ENCODE measurements at places on chromosomes 7 and 10. TPM values are rescaled to one million over a fixed set of nuclear protein-coding genes. Genes with fewer than 3 reads are reported as not detected.
A peak's percentile ranks its signal among the peaks of the same experiment; 100 is the strongest.

The GPR15LG gene
- not detected for total RNA-seq

The FXYD4 gene
- not detected for total RNA-seq

The DPYSL4 gene
- 2.2 TPM for total RNA-seq

The SGCE gene
- total RNA-seq, result not detected

The RHOBTB1 gene
- total RNA-seq, result 0.05 TPM

The GPNMB gene
- total RNA-seq, result 0.29 TPM

DNA sequence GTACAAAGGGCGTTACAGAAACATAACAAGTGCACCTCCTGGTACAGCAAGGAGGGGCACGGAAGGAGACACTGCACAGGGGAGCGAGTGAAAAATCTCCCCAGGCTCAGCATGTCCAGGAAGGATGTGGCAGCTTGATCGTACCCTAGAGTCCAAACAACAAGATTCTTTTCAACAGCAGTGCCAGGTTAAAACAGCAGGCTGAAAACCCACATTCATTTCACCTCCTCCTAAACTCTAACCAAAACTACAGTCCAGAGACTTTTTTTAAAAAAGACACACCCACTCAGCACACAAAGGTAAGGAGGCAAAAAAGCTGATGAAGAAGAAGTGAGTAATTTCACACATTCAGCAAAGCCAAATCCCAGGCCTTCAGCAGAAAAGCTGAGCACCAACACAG is 138.8 kb downstream of the SFMBT2 start:
- H3K4me1 ChIP-seq, result peaks cover 71% of the 10 kb centered on the region
- H3K27me3 ChIP-seq, result no peaks in the 10 kb centered on the region
- peak overlapping the region; percentile 79 for H3K27ac ChIP-seq

DNA sequence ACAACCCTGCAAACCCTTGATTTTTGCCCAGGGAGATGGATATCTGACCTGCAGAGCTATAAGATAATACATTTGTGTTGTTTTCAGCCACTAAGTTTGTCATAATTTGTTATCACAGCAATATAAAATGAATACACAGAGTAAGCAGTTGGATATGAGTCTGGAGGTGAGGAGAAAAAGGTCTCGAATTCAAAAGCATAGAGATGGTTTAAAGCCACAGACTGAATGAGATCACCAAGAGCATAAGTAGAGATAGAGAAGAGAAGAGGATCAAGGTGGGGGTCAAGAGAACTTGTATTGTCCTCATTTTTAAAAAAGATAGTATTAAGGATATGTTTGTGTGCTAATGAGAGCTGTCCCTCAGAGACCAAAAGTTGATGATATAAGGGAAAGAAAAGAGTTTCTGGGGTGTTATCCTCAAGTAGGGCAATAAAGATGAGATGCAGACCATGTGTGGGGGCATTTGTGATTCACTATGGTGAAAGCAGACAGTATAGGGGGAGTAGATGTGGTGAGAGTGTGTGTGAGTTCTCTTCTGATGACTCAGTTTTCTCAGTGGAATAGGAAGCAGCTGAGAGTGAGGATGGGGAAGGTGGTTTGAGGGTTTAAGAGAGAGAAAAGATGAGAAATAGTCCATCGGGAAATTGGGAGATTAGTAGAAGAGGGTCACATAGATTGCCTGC is 25.8 kb upstream of the PCGF5 start:
- H3K4me1 ChIP-seq, result peaks cover 61% of the 10 kb centered on the region
- H3K27me3 ChIP-seq, result no peaks in the 10 kb centered on the region
- H3K4me3 ChIP-seq, result no peak overlapping the region
- peaks cover 12% of the 10 kb centered on the region for H3K36me3 ChIP-seq

DNA sequence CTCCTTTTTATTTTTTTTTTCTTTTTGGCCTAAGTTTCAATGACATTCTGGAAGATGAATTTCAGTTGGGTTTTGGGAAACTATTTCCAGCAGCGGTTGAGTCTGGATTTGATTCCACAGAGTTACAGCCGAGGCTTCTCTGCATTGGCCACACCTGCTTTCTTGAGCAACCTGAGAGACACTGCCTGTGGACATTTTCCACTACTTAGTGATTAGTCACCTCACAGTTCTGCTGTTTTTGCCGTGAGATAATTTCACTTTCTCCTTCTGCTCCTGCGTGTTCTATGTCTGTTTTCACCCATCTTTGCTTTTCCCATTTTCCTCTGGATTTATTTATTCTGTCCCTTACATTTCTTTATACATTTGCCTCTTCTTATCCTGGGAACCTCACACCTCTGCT is 243.0 kb downstream of the BICC1 start:
- H3K36me3 ChIP-seq, result no peaks in the 10 kb centered on the region
- no peak overlapping the region for H3K4me3 ChIP-seq
- DNase-seq, result no peak
- H3K27me3 ChIP-seq, result peaks cover 3% of the 10 kb centered on the region
- H3K4me1 ChIP-seq, result no peaks in the 10 kb centered on the region

DNA sequence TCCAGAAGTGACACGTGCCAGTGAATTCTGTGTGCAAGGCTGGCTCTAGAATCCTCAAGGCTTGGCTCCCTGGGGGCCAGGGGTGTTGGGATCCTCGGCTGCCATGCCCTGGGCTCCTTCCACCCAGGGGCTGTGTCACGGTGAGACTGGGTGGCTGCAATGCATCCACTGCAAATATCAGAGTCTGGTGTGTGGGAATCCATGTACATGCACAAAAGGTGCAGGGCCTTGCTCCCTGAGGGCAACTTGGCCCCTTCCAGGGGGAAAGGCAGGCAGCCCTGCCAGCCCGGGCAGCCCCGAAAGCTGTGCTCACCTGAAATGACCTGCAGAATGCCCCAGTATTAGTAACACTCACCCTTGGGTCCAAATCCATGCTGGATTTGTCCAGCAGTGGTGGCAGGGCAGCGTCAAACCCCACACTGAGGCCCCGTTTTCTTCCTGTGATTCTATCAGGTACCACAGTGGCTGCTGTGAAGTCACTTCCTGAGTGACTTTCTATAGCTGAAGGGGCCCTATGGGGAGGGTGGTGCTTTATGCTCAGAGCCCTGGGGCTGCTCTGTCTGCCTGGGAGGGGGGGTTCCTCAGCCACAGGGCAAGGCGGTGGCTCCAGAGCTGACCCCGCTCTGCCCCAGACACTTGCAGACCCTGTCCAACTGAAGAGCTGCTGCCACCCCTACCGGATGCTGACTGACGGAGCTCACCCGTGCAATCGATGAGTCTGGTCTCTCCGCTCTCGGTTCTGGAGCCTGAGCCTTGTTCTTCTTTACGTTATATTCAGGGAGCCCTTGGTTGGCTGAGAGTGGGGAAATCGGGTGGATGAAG is 317.7 kb downstream of the GLRX3 start:
- no peak overlapping the region for H3K4me3 ChIP-seq
- H3K4me1 ChIP-seq, result no peaks in the 10 kb centered on the region
- no peak overlapping the region for H3K27ac ChIP-seq
- no peak for DNase-seq

- H3K27me3 ChIP-seq, result no peaks in the 10 kb centered on the region
- no peak for DNase-seq
- no peaks in the 10 kb centered on the region for H3K4me1 ChIP-seq
- no peak overlapping the region for H3K27ac ChIP-seq
- no peaks in the 10 kb centered on the region for H3K36me3 ChIP-seq
- H3K4me3 ChIP-seq, result no peak overlapping the region
Observed at GRCh38 chr7:12951397-12951801, 264.0 kb downstream of the ARL4A start.

GRCh38 chr10:88851706-88852105 is at the start of gene ANKRD22:
TSS of gene ANKRD22 (minus strand) at chr10:88851844. CDS start at chr10:88851607, 237 bp downstream.
- no peaks in the 10 kb centered on the region for H3K27me3 ChIP-seq
- H3K27ac ChIP-seq, result no peak within 1 kb of the TSS
- H3K4me3 ChIP-seq, result no peak within 1 kb of the TSS
- H3K4me1 ChIP-seq, result peaks cover 19% of the 10 kb centered on the region
- no peaks in the 10 kb centered on the region for H3K36me3 ChIP-seq

GRCh38 chr7:90764848-90765570 is 168.9 kb downstream of the CDK14 start:
- no peaks in the 10 kb centered on the region for H3K36me3 ChIP-seq
- no peak overlapping the region for H3K4me3 ChIP-seq
- no peaks in the 10 kb centered on the region for H3K27me3 ChIP-seq

DNA sequence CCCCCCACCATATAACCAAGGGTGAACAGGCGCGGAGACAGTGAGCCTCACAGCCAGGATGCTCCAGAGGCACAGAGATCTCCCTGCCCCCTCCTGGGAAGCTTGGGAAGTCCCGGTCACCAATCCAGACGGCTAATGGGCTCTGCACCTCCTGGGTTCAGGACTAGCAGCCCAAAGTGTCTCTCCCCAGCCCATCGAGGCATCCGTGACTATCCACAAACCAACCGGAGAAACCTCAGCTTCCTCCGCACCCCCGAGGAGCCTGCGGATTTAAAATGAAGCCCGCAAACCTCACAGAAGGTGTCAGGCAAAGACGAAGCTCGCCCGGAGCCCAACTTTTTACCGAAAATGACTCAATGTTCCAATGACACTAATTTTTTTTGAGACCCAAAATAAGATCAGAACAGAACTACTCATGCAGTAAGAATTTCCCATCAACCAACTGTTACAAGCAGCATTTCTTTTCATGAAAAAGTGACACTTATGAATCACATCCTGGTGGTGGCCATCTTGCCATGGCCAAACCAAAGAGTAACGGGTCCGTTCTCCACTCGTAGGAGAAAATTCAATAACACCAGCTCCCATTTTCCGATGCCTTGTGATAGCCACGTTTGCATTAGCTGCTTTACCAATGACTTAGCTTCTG is 6.0 kb downstream of the PDGFA start:
- H3K27ac ChIP-seq, result no peak overlapping the region
- DNase-seq, result no peak
- H3K4me3 ChIP-seq, result no peak overlapping the region
- H3K4me1 ChIP-seq, result peaks cover 10% of the 10 kb centered on the region
- H3K36me3 ChIP-seq, result no peaks in the 10 kb centered on the region

DNA sequence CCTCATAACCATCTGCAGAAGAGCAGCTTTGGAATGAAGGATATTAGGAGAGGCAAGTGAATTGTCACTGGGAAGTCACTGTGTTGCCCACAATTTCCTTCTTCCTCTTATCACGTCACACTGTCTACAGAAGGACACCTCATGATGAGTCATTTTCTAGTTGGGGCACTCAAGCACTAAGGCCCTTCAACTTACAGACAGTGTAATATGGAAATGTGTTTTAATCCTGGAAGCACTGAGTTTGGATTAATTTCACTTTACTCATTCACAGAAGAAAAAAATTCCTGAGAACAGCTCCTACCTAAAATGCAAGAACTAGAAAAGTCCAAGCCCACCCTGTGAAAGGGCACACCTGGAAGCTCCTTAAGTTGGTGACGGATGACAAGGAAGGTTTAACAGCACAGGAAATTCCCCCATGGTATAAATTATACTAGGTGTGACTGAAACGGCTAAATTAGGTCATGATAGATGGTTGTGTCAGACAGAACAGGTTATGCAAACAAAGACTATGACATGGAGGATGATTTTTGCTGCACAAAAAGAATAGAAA is 56.6 kb downstream of the PARD3 start:
- DNase-seq, result no peak
- no peak overlapping the region for H3K4me3 ChIP-seq
- H3K36me3 ChIP-seq, result no peaks in the 10 kb centered on the region
- H3K27me3 ChIP-seq, result peaks cover 5% of the 10 kb centered on the region
- peaks cover 8% of the 10 kb centered on the region for H3K4me1 ChIP-seq

DNA sequence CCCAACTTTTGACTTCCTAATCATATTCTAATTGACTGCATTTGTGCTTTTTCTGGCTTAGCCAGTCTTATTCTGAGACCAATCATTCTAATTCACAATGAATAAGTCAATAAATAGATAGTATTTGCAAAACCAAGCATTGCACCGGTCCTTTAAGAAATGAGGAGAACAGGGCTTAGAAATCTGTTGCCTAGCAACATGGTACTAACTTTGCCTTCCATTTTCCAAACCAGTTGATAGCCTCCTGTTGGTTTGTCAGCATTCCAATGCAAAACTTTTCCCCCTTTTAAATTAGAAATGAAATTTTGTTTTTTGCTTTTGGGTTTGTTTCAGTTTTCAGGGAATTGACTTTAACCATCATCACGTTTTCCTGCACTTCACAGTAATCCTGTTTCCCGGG is 603.5 kb upstream of the NRP1 start:
- H3K4me1 ChIP-seq, result no peaks in the 10 kb centered on the region
- H3K36me3 ChIP-seq, result no peaks in the 10 kb centered on the region
- no peak overlapping the region for H3K4me3 ChIP-seq
- H3K27ac ChIP-seq, result no peak overlapping the region

DNA sequence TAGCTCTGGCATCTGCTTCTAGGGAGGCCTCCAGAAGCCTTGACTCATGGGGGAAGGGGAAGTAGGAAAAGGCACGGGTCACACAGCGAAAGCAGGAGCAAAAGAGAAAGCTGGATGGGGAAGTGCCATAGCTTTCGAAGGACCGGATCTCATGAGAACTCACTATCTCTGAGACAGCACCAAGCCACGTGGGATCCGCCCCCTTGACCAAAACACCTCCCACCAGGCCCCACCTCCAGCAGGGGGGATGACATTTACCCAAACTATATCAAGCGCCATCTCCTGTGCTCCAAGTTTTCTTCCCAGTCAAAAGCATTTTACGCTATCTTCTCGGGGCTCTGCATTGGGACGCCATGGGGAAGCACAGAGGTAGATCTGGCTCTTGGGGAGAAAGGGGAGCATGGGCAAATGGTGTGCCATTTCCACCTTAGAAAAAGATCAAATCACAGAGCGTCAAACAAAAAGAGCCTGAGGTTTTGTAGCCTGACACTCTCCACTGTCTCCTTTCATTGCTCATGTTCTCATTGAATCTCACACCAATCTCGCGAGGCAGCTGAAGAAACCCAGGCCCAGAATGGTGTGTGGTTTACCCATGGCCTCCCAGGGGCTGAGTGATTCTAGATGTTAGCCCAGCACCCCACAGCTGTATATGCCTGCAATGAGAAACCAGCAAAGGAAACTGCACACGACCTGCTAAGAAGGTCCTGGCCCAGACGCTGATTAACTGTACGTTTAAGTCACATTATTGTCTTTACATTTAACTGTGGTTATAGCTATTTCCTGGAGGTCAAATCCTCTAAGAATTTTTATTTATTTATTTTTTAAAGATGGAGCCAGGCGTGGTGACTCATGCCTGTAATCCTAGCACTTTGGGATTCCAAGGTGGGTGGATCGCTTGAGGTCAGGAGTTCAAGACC is 8.1 kb upstream of the OLAH start:
- no peak for DNase-seq
- H3K27ac ChIP-seq, result no peak overlapping the region
- no peaks in the 10 kb centered on the region for H3K27me3 ChIP-seq

- H3K36me3 ChIP-seq, result no peaks in the 10 kb centered on the region
- no peak for DNase-seq
- H3K4me3 ChIP-seq, result no peak overlapping the region
- H3K27me3 ChIP-seq, result peaks cover 5% of the 10 kb centered on the region
- no peak overlapping the region for H3K27ac ChIP-seq
Observed at GRCh38 chr7:25595996-25596395, 367.7 kb upstream of the NPVF start.
